ENCODE measurements at places on chromosomes 1 and 21.

DNA sequence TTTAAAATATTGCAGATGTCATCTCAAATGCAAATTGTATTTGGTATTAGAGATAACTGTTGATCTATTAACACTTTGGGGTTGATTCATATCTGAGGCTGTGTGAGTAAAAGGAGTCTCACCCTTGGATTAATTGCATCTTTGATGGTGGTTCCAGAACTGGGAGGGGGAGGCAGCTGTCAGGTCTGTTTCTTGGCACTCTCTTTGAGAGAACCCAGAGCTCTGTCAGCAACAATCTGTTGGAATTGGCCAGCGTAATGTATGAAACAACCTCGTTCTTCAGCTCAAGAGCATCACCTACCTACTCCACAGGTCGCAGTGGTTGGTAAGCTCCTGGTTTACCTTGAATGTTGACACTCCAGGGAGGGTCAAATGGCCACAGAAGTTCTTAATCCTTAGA lies 424.1 kb downstream of the CAMTA1 start:
- DNase-seq: no peak

DNA sequence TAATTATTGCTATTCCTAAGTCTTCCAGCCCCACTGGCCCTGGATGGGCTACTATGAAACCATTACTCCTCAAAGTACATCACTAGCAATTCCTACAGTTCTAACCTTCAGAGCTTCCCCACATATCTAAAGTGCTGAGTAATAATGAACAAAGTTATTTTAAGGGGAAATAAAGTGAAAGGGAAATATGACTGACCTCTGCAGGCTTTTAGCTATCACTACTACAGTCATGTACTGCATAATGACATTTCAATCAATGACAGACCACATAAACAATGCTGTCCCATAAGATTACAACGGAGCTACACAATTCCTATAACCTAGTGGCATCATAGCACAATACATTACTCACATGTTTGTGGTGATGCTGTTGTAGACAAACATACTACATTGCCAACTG lies 32.5 kb upstream of the ASPM start:
- DNase-seq: no peak

DNA sequence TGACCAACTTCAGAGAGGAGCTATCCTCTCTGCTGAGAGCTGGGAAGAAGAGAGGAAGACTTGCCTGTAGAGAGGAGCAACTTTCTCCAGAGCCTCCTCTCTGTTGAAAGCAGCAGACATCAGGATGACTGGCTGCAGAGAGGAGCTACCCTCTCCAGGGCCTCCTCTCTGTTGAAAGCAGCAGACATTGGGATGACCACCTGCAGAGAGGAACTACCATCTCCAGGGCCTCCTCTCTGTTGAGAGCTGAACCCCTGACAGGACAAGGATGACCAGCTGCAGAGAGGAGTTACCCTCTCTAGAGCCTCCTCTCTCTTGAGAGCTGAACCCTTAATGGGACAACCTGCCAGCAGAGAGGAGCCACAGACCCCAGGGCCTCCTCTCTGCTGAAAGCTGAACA lies 83.0 kb upstream of the GJB5 start:
- no peak for DNase-seq

DNA sequence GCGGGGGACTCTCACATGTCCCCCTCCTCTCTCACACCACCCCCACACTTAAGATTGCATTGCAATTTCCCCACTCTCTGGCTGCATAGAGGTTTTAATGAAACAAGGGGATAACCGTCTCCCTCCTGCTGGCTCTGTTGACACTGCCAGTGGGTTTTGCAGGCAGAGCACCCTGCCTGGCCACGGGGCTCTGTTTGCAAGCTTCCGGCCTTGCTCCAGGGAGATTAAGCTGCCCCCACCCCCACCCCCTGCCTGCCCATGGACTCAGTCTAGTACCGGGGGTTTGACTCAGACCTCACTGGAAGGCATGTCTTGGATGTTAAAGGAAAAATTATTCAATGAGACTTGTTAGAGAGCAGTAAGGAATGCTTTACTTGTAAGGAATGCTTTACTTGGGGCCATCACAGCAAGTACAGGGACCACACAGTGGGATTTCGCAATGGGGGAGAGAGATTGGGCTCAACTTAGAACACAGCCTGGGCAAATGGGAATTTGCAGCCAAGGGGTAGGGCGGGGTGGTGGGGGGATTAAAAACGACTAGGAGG lies 101.0 kb downstream of the AJAP1 start:
- DNase-seq: no peak

- DNase-seq: no peak
Measured at GRCh38 chr1:226128487-226129075, 58.0 kb downstream of the ACBD3 start.

DNA sequence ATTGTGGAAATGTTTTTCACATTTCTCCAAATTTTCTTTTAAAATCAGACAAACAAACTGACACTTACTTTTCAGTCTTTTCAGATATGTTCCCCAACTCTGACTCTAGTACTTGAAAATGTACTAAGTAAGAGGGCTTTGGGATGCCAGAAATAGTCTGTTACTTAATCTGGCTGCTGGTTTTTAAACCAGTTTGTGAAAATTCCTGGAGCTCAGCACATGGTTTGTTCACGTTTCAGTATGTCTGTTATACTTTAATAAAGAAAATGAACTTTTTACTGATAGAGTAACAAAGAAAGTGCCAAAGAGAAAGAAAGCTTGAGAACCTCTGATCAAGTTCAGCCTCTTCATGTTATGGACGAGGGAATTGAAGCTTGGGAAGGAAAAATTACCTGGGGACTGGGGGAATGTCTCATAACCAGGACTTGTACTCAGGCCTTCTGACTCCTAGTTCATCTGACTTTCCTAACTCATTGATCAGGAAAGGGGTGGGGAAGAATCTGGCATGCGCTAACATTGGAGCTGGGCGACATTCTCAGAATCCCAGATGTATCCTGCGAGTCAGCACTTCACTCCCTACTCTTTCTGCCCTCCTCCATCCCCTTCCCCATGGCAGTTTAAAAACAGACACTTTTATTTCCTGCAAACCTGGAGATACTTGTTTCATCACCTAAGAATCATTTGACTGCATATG lies 30.8 kb upstream of the DNAJC6 start:
- DNase-seq: no peak

GRCh38 chr1:107359472-107360241 lies 218.8 kb downstream of the NTNG1 start:
- DNase-seq: no peak

DNA sequence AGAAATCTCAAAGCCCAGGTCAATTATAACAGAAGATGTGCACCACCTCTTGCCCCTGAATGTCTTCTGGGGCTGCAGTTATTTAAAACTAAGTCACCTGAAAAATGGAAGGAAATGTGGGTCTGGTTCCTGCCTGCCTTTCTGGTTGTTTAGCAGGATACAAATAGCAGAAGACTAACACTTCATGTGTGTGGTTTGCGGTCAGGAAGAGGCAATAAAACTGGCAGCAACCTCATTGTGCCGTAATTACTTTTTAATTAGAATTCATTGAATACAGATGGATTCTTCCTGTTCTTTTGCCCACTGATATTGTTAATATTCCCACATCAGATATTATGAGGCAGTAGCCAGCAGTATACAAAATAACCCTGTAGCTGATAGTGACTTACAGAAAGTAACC lies 345.7 kb downstream of the ZNF326 start:
- DNase-seq: no peak

DNA sequence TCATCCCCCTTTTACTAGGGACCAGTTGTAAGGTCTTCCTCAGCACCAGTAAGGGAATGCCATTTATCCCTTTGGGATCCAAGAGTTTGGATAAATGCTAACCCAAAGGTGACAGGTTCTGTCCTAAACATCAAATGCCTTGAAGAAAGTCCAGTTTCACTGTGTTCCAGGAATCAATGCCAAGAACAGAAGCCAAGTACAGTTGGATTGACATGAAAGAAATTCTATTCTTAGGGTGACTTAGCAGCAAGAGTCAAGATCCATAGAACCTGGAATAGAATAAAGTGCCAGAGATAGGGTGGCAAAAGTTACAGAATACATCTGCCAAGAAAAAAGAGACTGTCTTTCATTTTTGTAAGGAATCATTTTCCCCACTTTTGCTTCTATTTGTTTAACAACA lies 94.9 kb upstream of the ADAMTS5 start:
- DNase-seq: no peak

DNA sequence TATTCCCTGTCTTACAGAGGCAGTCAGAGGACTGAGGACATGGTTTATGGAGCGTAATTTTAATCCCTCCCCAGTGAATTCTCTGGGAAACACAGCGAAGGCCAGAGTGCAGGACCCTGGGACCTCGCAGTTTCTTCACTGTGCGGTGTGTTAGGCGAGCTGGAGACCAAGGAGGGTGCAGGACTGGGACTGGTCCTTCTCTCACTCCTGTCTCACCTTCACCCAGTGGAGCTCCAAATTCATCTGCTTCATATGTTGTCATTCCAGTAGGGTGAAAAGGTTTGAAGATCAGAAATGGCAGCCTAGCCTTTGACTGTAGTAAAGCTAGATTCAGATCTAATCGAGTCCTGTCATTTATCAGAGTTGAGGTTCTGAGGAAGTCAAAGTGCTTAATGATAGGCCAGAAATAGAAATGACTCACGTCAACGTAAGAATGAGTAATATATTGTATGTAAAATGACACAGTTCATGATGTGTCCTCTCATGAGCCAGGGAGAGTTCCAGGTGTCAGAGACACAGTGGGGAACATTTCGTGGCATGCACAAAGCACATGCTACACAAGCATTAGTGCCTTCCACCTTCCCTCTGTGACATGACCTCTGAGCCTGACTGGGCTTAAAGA lies 647.5 kb downstream of the SMYD3 start:
- no peak for DNase-seq

- DNase-seq: no peak
Measured at GRCh38 chr1:99755664-99756063, 10.8 kb downstream of the FRRS1 start.

DNA sequence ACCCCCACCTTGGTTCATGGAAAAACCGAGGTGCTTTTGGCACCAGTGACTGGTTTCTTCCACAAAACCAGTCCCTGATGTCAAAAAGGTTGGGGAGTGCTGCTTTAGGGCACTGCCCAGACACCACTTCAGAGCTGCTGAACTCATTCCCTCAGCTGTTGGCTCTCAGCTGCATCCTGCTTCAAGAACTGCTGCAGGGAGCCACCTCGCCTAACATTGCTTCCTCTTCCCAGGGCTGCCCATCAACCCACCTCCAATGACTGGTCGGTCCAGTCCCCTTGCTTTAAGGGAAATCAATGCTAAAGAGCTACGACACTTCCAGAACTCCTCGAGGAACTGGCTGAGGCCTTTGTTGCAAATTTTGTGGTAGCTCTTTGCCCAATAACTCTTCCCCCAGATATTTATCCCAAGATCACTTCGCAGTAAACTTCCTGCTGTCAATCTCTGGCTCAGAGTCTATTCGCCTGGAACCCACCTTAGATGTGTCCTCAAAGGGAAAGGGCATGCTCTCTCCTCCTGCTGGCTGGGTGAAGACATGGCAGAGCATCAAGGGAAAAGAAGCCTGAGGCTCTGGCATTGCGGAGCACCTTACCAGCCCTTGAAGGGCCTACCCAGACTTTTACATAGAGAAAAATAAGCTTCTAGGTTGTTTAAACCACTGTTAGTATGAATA lies 29.0 kb downstream of the C1orf52 start:
- DNase-seq: no peak

DNA sequence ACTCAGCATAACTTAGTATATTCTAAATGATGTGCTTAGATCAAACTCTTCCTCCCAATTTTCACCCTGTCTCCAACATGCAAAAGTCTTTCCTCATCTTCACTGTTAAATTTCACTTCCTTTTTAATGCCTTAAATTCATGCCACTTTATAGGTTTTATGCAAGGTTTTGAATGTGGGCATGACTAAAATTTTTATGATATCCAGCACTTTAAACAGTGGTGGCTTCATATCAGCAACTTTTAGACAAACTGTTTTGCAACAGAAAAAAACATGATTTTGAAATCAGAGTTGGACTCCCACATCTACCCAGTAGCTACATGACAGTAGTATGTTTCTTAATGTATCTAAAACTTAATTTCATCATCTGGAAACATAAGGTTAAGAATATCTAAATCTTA lies 84.7 kb upstream of the ZP4 start:
- DNase-seq: no peak

DNA sequence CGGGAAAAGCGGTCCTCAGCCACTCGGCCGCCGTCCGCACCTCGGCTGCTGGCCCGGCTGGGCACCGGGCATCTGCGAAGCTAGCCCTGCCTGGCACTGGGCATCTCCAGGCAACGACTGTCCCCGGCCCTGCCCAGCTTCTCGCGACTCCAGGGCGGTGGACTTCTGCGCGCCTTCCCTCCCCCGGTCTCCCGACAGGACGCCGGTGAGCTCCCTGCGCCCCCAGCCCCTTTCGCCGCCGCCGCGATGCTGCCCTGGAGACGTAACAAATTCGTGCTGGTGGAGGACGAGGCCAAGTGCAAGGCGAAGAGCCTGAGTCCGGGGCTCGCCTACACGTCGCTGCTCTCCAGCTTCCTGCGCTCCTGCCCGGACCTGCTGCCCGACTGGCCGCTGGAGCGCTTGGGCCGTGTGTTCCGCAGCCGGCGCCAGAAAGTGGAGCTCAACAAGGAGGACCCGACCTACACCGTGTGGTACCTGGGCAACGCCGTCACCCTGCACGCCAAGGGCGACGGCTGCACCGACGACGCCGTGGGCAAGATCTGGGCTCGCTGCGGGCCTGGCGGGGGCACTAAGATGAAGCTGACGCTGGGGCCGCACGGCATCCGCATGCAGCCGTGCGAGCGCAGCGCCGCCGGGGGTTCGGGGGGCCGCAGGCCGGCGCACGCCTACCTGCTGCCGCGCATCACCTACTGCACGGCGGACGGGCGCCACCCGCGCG lies 514 bp downstream of the FAM43B start:
- no peak for DNase-seq

DNA sequence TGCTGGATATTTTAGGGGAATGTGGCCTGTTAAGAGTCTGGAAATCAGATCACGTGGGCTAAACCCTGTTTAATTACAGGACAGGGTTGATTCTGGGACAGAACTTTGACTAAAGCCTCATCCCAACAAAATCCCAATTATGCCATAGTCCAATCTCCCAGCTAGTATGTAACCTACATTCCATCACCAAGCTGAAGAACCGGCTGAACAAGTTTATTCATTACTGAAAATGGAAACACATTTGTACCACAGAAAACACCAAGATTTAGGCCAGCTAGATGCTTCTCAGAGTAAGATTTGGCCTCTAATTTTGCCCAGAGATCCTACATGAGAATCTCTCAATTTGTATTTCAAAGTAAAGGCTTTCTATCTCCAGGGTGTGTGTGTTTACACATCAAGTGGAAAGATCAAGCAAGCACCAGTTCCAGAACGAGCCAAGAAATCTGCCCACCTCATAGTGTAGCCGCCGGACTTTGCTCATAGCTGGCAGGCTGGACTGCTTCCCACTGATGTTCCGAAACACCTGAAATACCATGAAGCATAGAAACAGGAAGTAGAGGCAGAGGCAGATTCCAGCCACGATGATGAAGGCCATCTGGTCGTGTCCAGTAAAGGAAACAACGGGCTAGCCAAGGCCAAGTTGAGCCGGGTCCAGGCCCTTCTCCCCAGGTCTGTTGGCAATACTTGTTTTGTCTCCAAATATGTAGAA lies 86.8 kb downstream of the WLS start:
- DNase-seq: no peak

- no peak for DNase-seq
Measured at GRCh38 chr1:205933671-205934618, 9.3 kb downstream of the SLC26A9 start.

GRCh38 chr1:88029142-88029541 lies 654.9 kb upstream of the PKN2 start:
- no peak for DNase-seq

Measured in stimulated activated CD4-positive, alpha-beta T cell treated with anti-CD3 and anti-CD28 coated beads, TNF-alpha, amount 100 ng/mL, for 24 hours (primary cell).